T-cell (primary cell): ENCODE measurements at places on chromosomes 4 and X.

DNA sequence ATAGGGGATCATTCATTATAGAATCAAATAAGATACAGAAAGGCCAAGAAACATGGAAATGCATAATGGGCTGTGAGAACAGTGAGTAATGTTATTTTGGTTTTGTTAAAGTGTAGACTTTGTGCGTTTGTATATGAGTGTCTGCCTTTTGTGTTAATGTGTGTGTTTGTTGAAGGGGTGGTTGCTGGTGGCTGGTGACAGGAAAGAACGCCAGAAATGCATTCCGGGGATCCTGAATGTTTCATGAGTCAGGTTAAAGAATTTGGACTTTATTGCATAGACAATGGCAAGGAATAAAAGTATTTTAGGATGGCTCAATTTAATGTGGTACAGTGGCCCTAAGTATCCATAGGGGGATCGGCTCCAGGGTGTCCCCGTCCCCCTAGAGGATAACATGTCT is 1228.9 kb downstream of the PCDH7 start:
- H3K36me3 ChIP-seq: no peaks in the 10 kb centered on the region
- H3K4me3 ChIP-seq: no peak overlapping the region
- no peak for DNase-seq

- H3K36me3 ChIP-seq: no peaks in the 10 kb centered on the region
- H3K27ac ChIP-seq: no peak overlapping the region
- H3K27me3 ChIP-seq: no peaks in the 10 kb centered on the region
Measured at GRCh38 chrX:77561372-77561771, 114.2 kb downstream of the FGF16 start.

DNA sequence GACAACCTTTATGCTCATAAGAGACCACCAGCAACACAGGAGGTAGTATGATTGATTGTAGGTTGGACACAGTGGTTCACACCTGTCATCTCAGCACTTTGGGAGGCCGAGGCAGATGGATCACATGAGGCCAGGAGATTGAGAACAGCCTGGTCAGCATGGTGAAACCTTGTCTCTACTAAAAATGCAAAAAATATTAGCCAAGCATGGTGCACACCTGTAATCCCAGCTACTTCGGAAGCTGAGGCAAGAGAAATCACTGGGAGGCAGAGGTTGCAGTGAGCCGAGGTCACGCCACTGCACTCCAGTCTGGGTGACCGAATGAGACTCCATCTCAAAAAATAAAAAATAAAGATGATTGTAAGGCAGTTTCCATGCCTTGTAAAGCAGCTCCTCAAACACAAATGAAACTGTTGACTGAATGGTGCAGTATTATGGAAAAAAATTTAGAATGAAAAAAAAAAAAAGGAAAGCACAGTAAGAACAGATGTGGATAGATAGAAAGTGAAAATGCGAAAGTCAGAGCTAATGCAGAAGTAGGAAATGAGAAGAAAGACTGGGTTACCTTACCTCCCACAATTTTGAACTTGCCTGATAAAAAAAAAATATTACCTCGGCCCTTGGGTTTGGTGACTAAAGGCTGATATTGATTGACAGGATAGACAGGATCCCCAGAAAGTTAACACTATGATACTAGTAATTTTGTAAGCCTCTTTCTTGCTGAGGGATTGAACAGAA is 249.2 kb upstream of the TRAM1L1 start:
- DNase-seq: no peak
- no peak overlapping the region for H3K27ac ChIP-seq
- H3K27me3 ChIP-seq: no peaks in the 10 kb centered on the region
- no peak overlapping the region for H3K4me3 ChIP-seq

DNA sequence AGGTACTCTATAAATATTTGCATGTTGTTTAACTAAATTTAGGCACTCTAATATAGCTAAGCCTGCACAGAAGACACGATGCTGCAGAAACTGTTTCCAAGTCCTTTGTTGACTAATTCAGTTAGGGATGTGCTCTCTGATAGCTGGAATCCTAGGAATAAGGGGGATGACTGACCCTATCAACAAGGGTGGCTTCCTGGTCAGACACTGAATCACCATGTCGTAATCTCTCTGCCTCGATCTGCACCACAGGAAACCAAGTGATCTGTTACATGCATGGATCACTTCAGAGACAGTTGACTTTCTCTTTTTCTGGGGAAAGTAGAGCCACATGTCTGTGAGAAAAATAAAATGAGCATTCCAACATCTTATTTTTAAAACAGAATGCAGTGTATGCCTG is 169.1 kb downstream of the GUCY2F start:
- no peak overlapping the region for H3K27ac ChIP-seq
- DNase-seq: no peak
- no peaks in the 10 kb centered on the region for H3K36me3 ChIP-seq
- H3K27me3 ChIP-seq: no peaks in the 10 kb centered on the region
- no peak overlapping the region for H3K4me3 ChIP-seq
- H3K4me1 ChIP-seq: no peaks in the 10 kb centered on the region

- DNase-seq: no peak
- no peaks in the 10 kb centered on the region for H3K36me3 ChIP-seq
Measured at GRCh38 chr4:128512767-128513322, 225.2 kb upstream of the PGRMC2 start.

- H3K27me3 ChIP-seq: no peaks in the 10 kb centered on the region
- H3K4me1 ChIP-seq: no peaks in the 10 kb centered on the region
- no peak overlapping the region for H3K4me3 ChIP-seq
- no peak overlapping the region for H3K27ac ChIP-seq
Measured at GRCh38 chrX:66203114-66203513, 39.1 kb downstream of the HEPH start.

GRCh38 chr4:102444752-102445151 is 56.4 kb upstream of the NFKB1 start:
- no peaks in the 10 kb centered on the region for H3K27me3 ChIP-seq
- H3K4me3 ChIP-seq: no peak overlapping the region
- H3K27ac ChIP-seq: no peak overlapping the region
- DNase-seq: no peak
- H3K4me1 ChIP-seq: peaks cover 3% of the 10 kb centered on the region

DNA sequence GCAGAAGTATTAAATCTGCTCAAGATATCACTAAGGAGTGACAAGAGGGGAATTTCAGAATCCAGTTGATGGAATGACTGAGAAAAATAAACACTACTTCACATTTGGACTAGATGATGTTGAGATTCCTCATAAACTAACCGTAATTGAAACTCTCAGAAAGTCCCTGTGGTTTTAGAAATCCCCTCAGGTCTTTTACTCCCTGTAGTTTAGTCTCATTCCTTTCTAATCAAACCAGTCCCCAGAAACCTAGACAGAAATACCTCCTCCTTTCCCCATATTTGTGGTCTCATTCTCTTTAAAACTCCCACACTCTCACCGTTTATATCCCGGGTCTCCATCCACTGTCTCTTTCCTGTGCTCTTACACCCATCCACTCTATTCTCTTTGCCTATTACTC is 15.0 kb upstream of the TLR1 start:
- no peak overlapping the region for H3K27ac ChIP-seq
- H3K27me3 ChIP-seq: peaks cover 4% of the 10 kb centered on the region

DNA sequence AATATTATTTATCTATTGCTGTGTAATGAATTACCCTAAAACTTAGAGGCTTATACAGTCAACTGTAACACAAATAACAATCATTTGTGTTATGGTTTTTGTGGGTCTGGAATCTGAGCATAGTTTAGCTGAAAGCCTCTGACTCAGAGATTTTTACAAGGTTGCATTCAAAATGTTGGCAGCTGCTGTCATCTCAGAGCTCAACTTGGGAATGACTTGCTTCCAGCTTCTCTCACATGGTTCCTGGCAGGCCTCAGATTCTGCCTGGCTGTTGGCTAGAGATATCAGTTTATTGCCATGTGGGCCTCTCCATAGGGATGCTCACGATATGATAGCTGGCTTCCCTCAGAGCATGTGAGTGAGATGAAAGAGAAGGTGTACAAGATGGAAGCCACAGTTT is 70.2 kb upstream of the BRWD3 start:
- H3K4me3 ChIP-seq: no peak overlapping the region
- H3K27me3 ChIP-seq: no peaks in the 10 kb centered on the region
- no peak overlapping the region for H3K27ac ChIP-seq

DNA sequence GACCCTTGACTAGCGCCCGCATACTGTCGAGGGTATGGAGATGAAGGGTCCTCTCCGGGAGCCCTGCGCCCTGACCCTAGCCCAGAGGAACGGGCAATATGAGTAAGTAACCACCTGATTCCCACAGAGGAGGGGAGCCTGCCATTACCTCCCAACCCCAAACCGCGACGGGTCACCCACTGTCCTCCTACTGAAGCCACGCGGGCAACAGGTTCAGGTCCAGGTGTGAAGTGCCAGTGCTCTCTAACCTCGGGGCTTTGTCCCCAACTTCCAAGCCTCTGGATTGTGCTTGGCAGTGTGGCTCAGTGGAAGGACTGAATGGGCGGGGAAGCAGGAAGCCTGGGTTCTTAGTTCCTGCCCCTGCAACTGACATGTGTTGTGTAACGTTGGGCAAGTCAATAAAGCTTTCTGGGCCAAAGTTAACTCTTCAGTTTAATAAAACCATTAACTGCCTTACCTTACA is 694 bp downstream of the OCRL start:
- peaks cover 4% of the 10 kb centered on the region for H3K4me1 ChIP-seq
- no peak for DNase-seq
- H3K27ac ChIP-seq: no peak overlapping the region

DNA sequence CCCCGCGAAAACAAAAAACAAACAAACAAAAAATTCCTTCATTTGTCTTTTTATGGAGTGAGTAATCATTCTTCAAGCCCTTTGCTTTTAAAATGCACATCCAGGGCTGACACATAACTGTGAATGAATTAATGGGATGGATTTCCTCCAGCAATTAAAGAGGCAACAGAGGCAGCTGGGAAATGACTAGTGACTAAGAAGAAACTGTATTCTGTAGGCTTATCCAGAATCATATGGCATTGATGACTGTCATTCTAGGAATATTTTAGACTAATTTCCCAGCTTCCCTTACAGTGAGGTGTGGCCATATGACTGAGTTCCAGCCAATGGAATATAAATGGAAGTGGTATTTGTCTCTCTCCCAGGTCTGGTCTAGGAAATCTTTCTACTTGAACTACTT is 46.8 kb upstream of the PDE5A start:
- no peaks in the 10 kb centered on the region for H3K27me3 ChIP-seq
- H3K4me1 ChIP-seq: no peaks in the 10 kb centered on the region
- H3K4me3 ChIP-seq: no peak overlapping the region
- no peak for DNase-seq
- no peaks in the 10 kb centered on the region for H3K36me3 ChIP-seq
- no peak overlapping the region for H3K27ac ChIP-seq

DNA sequence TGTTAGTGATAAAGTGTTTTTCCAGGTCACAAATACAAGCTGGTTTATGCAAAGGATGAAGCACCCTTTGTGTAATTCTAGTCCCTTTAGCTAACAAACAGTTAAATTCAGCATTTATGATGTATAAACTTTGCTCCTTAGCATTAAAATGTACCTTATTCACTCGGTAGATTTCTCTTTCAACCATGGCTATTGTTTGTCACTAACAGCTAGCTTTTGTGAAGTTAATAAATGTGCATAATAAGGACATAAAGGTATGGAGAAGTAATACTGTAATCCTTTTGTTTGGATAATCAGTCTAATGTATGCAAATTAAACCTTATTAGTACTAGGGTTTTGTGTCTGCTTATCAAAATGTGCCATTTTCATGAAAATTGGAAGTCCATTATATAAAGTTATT is 34.2 kb upstream of the ARX start:
- no peak overlapping the region for H3K27ac ChIP-seq
- no peak for DNase-seq
- H3K4me1 ChIP-seq: peaks cover 5% of the 10 kb centered on the region
- no peak overlapping the region for H3K4me3 ChIP-seq

- no peaks in the 10 kb centered on the region for H3K27me3 ChIP-seq
- H3K4me3 ChIP-seq: no peak overlapping the region
- no peaks in the 10 kb centered on the region for H3K4me1 ChIP-seq
- no peaks in the 10 kb centered on the region for H3K36me3 ChIP-seq
- DNase-seq: no peak
Measured at GRCh38 chrX:23575281-23575680, 92.0 kb upstream of the PRDX4 start.

DNA sequence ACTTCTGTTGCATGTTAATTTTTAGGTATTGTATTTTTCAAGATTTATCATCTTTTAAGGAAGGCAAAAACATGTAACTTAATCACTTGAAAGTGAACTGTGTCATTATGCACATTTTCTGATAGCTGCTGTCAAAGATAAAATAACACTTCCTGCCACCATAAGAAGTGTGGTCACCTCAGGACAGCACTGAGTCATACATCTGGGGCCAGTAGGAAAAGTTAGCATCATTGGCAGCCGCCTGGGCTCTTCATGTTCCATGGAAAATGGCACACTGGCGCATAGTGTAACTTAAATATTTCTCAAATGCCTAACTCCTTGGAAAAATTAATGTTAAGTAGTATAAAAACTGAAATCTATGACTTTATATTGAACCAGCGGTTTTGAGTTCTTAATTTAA is 24.2 kb downstream of the CNKSR2 start:
- no peak for DNase-seq
- no peak overlapping the region for H3K27ac ChIP-seq
- H3K27me3 ChIP-seq: no peaks in the 10 kb centered on the region
- no peak overlapping the region for H3K4me3 ChIP-seq
- no peaks in the 10 kb centered on the region for H3K36me3 ChIP-seq

GRCh38 chr4:37392521-37393255 is 148.1 kb downstream of the NWD2 start:
- H3K36me3 ChIP-seq: no peaks in the 10 kb centered on the region
- H3K27ac ChIP-seq: no peak overlapping the region
- H3K4me3 ChIP-seq: no peak overlapping the region
- DNase-seq: no peak
- no peaks in the 10 kb centered on the region for H3K4me1 ChIP-seq
- H3K27me3 ChIP-seq: peaks cover 14% of the 10 kb centered on the region

DNA sequence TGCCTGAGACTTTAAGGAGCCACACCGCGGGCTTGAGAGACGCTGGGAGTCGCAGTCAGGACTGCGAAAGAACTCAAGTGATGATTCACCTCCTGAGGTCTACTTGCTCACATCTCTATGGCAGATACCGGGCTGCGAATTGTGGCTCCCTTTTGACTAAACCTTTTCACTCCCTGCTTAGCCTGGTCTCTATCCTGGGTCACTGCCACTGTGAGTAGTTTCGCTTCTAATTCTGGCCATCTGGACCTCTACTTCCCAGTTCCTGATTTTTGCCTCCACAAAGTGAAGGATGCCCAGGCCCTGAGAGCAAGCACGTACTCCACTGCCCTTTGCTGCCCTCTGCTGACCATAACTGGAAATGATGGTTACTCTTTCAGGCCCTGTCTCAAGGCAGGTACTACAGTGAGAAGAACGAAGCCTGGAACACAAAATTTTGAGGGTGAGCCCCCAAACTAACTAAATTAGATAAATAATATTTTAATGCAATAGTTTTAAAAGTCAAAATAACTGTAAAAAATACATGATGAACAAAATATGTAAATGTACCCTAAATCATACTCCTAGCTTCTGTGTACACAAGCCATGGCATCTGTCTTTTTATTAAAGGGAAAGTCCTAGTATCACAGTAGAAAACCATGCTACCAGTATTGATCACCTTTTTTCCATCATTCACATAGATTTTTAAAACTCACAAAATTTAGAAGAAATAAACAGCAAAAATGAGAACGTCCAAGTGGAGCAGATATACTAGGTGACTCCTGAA is 16.7 kb downstream of the MAD2L1 start:
- H3K4me3 ChIP-seq: no peak overlapping the region
- DNase-seq: peak; percentile 63
- H3K4me1 ChIP-seq: peaks cover 4% of the 10 kb centered on the region
- H3K27me3 ChIP-seq: no peaks in the 10 kb centered on the region

GRCh38 chrX:131264053-131264452 is 25.1 kb downstream of the IGSF1 start:
- H3K27me3 ChIP-seq: no peaks in the 10 kb centered on the region
- H3K27ac ChIP-seq: no peak overlapping the region
- H3K36me3 ChIP-seq: no peaks in the 10 kb centered on the region
- H3K4me1 ChIP-seq: no peaks in the 10 kb centered on the region
- H3K4me3 ChIP-seq: no peak overlapping the region
- no peak for DNase-seq
